ENCODE measurements at places on chromosomes 3 and 15.
A peak's percentile ranks its signal among the peaks of the same experiment; 100 is the strongest.

GRCh38 chr15:35427091-35427490 is 118.9 kb downstream of the DPH6 start:
- no peak for DNase-seq

DNA sequence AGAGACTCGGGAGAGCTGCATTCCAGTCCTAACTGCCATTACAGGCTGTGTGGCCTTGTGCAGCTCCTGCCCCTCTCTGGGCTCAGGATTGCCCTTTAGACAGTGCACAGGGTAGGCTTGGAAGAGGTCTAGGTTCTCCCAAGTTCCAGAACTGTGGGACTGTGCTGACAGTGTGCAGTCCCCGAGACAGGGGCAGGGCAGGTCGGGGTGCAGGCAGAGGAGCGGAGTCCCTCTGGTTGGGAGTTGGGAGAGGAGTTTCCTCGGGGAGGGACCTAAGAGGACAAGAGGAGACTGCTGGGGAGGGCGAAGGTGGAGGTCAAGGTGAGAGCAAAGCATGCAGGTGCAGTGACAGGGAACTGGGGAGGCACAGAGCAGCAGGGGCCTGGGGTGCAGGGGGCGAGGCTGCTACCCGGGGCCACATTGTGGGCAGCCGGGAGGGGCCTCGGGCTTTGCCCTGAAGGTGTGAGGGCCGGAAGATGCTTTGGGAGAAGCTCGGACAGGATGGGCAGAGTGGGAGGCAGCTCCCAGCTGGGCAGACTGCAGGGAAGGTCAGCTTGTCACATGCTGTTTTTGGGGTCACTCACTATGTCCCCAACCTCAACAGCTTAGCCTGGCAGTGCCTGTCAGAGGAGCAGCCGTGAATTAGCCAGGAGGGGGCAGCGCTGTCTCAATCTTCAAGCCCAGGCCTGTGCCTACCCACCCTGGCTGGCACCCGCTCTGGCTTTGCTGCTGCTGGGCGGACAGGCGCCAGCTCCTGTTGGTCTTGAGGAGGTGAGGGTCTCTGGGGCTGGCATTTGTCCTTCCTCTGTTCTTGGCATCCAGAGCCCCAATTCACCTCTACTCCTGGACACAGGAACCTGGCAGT is 15.4 kb upstream of the CSPG4 start:
- peak; percentile 68 for DNase-seq

DNA sequence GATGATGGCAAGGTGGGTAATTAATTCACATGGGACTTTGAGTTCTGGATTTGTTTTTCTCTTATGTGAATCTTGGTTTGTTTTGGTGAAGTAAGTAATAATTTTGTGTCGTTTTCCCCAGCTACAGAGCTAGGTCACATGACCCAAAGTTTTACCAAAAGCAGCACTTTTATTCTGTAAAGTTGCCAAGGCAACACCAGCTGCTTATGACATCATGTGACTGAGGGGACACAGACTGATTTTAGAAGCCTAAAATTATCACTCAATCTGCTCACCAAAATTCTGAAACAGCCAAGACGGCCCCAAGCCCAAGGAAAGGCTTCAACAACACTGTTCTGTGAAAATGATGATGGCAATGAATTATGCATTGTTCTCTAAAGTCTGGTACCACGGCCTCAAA is 63.9 kb downstream of the MEX3B start:
- DNase-seq: no peak

DNA sequence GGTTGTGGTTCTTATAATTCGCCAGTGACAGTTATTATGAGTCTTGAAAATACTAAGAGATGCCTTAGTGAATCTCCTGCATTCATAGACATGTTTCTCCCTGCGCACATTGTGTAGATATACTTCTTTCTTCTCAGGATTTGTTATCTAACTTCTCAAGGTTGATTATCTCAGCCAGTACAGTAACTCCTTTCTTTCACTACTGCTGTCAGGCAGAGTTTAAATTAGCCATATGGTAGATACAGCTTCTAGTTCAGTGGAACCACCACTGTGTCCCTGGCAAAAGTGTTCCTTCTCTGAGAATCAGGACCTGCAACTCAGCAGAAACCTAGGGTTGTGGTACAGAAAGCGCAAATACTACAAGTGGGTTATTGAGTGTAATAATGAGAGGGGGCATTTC is 175.0 kb upstream of the SGO1 start:
- DNase-seq: no peak

GRCh38 chr3:192229866-192230265 is 497.5 kb downstream of the FGF12 start:
- no peak for DNase-seq

DNA sequence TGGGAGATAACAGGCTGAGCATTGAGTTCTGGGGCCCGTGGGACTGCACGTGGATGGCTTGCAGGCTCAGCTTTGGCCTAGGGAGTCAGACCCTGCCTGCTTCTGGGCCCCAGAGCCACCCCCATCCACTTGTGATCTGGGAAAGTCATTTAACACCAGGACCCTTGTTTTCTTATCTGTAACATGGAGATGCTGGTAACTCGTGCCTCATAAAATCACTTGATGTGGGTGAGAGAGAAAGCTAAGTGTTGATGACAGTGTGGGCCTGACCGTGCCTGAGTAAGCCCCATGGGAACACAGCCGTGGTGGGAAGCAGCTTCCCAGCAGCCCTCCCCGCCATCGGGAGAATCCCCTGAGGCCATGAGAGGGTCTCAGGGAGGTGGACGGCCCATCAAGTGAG is 378.1 kb downstream of the GABRB3 start:
- no peak for DNase-seq

- DNase-seq: no peak
Observed at GRCh38 chr15:37020852-37021251, 79.5 kb downstream of the MEIS2 start.

- no peak for DNase-seq
Observed at GRCh38 chr3:73813291-73813690, 188.6 kb upstream of the PDZRN3 start.

- no peak for DNase-seq
Observed at GRCh38 chr15:90358124-90359033, 6.3 kb downstream of the ZNF774 start.

DNA sequence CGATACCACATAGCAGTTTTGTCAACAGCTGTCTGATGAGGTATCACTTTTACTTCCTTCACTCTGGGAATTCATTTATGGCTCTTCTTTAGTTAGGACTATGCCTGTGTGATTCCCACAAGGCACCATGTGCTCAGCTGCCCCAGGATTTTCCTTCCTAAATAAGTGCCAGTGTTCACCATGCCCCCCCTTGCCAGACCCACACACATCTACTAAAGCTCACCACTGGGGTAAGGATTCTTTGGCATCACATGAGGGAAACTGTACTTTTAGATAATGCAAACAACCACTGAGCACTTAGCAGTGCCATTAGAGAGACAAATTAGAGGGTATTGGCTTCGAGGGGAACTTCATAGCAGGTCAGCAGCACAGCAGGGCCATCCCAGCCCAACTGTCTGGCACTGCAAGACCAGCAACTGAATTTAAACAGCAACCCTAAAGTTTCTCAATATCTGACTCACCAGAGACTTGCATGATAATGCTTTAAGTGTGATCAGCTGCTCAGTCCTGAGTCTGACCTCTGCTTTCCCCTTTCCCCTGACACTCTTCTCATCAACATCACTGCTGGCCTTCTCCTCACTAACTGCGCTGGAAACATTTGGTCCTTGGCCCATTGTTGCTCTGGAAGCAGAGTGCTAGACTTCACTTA is 114.3 kb downstream of the STAC start:
- DNase-seq: no peak

GRCh38 chr15:42045211-42045615 is 24.4 kb upstream of the PLA2G4E start:
- DNase-seq: no peak

- peak; percentile 50 for DNase-seq
Observed at GRCh38 chr3:170420307-170420821, 1.7 kb downstream of the CLDN11 start.

DNA sequence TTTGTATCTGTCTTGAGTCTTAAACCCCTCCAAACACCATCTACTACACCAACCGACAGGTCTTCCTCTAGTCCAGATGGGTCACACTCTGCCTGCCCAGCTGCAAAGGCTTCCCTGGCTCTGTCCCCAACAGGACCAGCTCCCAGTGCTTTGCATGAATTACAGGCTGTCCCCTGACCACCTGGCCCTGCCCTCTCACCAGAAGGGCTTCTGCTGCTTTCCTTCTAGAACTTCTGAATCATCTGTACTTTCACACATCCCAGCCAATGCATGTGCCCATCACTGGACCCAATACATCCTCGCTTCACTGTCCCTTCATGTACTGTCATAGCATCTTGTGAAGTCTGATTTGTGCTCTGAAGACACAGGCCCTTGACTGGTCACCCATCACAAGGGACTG is 53.6 kb downstream of the HOMER2 start:
- DNase-seq: no peak

- DNase-seq: no peak
Observed at GRCh38 chr15:27133249-27133648, 162.3 kb downstream of the GABRG3 start.

- DNase-seq: no peak
Observed at GRCh38 chr15:66953523-66954229, 111.7 kb upstream of the SMAD3 start.

DNA sequence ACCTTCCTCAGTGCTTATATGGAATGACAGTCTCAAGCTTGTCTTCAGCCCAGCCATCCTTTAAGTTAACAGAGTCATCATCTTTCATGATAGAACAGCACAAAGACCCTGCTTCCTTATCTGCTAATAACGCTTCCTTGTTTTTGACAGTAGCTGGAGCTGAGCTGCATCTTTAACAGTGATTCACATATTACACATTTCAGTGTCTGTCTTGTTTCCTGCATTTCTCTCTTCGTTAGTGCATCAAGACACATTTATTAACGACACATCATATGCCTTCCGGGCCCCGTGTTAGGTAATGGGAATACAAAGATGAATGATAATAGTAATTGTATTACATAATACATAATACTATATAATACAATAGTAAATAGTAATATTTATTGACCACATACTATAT is 30.2 kb upstream of the GREM1 start:
- no peak for DNase-seq

DNA sequence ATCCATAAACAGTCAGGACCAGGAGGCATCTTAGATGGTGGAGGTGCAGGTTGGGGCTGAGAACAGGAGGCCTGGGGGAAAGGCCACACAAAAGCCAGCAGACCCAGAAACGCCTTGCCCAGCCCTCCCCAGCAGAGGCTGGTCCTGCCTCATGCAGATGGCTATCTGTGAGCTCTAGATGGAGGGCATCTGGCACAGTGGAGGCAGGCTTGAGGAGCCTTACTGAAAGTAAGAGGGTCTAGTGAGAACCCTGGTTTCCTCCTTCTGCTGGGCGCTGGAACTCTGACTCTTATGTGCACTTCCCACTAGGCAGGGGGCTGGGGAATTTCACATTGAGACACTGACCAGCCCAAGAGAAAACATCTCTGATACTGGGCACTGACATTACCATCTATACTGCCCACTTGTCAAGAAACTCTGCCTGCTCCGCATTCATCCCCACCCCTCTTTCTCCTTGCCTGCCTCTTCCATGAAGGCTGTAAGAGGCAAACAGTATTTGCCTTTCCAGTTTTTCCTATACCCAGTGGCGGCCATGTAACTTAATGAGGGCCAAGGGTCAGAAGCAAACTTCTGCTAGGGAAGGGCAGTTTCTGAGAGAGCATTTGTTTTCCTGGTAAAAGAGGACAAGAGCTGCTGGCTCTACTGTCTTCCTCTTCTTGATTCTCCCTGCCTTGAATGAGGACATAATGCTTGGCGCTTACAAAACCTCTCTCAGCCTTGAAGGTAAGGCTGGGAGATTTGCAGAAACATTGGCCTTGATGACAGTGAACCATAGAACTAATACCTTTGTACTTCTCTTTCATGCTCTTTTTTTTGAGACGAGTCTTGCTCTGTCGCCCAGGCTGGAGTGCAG is 4.4 kb upstream of the SCN5A start:
- no peak for DNase-seq

DNA sequence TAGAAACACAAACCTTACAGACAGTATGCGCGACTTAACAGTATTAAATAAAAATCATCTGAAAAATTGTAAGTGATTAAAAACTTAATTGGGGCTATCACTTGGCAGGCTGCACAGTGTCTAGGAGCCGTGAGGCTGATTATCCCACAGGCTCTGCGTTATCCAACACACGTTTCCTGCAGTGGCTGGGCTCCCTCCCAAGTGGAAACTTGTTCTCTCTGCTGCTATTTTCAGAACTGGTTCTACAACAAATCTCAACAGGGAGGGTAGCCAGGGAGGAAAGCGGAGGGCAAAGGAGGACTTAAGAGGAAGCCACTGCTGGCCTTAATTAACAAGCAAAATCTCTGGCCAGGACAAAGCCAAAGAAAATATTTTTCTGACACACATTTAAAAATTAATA is 555.2 kb downstream of the MAGI1 start:
- DNase-seq: peak; percentile 31

- DNase-seq: no peak
Observed at GRCh38 chr15:31341496-31342195, 15.0 kb downstream of the KLF13 start.

- DNase-seq: peak; percentile 11
Observed at GRCh38 chr15:69125236-69125635, 35.2 kb upstream of the GLCE start.

DNA sequence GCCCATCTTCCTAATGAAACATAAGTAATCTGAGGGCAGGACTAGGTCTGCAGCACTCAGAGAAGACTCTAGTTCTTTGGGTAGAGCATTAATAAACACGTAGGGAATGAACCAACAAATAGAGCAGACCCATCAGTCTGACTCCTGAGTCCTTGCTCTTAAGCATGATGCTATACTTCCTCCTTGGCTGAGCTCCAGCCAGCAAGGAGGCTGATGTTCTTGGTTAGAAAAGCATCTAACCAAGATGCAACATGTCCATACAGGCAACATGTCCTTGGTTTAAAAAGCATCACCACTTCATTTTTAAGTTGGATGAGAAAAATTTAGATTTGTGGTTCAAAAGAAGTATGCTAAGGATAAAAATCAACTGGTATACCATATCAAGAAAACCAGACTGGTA is 8.5 kb upstream of the MYH15 start:
- no peak for DNase-seq

- no peak for DNase-seq
Observed at GRCh38 chr3:111212511-111212910, 140.9 kb downstream of the NECTIN3 start.

DNA sequence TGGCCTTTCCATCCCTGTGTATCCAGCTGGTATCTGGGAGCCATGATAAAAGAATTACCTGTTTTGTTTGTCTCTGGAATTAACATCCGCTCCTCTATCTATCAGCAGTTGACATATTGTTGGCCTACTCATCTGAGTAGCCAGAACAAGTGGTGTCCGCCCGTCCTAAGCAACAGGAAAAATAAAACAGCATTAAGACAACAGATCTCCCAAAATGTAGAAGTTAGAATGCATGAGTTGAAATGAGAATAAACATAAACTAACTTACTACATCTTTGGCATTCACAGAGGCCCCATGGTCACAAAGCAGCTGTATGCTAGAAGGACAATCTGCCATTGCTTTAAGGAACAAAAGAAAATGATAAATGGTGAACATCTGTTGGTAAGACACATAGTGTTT is 75.9 kb downstream of the UACA start:
- no peak for DNase-seq

- DNase-seq: no peak
Observed at GRCh38 chr3:60225848-60226247, 1025.4 kb downstream of the FHIT start.

GRCh38 chr15:77070495-77071304 is at the start of gene TSPAN3:
TSPAN3 (minus strand) TSS chr15:77071109; CDS start chr15:77070954, 155 bp downstream.
- DNase-seq: peak; percentile 98

GRCh38 chr3:66270288-66270687 is 49.5 kb downstream of the SLC25A26 start:
- no peak for DNase-seq

All from neural progenitor cell (in vitro differentiated cells).